Skeletal muscle tissue (tissue), 5 donors: ENCODE measurements at places on chromosomes 6 and 20. TPM values are rescaled to one million over a fixed set of nuclear protein-coding genes. Genes with fewer than 3 reads are reported as not detected.

PPP2R5D gene
- total RNA-seq: 31.3 TPM

NKAIN4 gene
- 13.6 TPM for total RNA-seq

SLC35D3 gene
- not detected for total RNA-seq

TCF21 gene
- total RNA-seq: not detected

HDGFL1 gene
- total RNA-seq: not detected

TMEM244 gene
- total RNA-seq: not detected

TRIM10 gene
- 2.1 TPM for total RNA-seq
